ENCODE measurements at places on chromosomes 2 and 18.

- no peak for DNase-seq
These were observed 90.1 kb upstream of the LRP1B start for GRCh38 chr2:142220901-142221300.

- no peak for DNase-seq
These were observed 276.7 kb upstream of the STON1 start for GRCh38 chr2:48253301-48253700.

- no peak for DNase-seq
These were observed 290.3 kb downstream of the C1D start for GRCh38 chr2:67772216-67773170.

DNA sequence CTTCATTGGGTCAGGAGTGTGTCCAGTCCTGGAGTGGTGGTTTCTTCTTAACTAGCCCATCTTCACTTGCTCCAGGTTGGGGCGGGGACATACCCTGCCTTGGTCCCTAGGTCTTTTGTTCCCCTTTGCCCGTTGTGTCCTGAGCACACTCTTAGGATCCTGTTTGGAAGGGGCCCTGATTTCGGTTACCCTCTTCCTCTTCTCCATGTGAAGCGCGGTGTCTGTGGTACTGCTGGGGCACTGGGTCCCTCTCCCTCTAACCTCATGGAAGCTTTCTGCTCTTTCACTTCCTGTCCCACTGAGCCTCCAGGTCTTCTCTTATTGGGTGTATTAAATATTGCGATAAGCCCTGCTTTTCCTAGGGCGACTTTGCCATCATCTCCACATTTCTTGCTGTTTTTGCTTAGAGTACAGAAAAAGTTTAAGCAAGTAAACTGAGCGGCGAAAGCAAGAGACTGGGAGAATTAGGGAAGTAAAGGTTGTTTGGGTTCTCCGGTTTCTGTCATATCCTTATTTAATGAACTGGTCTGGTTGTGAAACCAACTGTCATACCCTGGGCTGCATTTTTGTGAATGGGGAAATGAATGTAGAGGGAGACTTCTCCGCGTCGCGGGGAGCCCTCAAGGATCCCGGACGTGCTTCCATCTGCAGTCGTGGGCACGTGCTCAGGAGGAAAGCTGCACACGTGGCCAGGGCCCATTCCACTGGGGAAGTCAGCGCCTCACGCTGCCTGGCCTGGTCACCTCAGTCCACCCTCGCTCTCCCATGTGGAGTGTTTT, 73.8 kb upstream of the B3GNT7 start:
- no peak for DNase-seq

DNA sequence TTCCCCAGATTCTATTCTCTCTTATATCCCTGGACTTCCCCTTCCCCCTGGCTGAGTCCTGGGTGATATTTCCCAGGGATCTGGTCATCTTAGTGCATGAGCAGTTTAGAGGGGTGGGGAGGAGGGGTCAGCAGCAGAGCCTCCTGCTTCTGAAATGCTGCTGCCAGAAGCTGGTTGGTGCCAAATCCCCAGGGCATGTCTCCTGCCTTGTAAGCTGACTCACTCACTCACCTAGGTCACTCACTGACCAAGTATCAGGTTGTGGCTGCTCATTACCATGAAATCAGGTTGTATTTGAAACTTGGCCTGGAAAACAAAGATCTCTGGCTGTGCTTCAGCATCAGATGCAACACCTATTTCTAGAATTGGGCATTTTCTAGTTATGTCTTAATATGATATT, 14.3 kb downstream of the GPR39 start:
- no peak for DNase-seq

- DNase-seq: no peak
These were observed 37.2 kb downstream of the PTPRM start for GRCh38 chr18:7604361-7604760.

DNA sequence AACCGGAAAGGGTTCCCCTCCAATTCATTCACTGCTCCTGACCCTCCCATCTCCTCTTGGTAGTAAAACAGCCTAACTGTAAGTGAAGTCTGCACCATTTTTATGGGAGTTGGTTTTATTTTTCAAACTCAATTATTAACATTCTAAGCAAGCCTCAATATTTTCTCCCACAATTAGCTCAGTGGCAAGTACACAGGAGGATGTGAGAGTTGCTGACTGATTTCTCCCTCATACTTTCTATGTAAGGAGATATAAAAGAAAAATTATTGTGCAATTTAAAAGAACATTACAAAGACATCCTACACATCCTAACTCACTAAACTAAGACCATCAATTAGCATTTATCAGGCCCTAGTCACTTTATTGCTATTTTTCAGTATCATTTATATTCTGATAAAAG, 73.9 kb downstream of the PIAS2 start:
- no peak for DNase-seq

DNA sequence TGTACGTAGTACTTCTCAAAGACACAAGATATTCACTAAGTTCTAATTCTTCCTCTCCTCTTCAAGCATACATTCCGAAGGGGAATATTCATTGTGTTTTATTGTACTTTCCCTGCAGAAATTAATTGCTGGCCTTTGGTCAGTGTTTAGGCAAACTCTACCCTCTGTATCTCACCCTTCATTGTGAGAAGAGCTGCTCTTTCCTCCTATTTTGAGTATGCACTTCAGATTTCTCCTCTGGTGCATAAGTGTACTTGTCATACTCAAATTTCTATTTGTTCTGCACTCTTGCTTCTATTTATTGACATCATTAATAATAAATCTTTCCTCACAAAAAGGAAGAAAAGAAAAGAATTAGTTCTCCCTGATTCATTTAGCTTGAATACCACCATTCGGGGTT, 485.4 kb upstream of the SLC8A1 start:
- no peak for DNase-seq

DNA sequence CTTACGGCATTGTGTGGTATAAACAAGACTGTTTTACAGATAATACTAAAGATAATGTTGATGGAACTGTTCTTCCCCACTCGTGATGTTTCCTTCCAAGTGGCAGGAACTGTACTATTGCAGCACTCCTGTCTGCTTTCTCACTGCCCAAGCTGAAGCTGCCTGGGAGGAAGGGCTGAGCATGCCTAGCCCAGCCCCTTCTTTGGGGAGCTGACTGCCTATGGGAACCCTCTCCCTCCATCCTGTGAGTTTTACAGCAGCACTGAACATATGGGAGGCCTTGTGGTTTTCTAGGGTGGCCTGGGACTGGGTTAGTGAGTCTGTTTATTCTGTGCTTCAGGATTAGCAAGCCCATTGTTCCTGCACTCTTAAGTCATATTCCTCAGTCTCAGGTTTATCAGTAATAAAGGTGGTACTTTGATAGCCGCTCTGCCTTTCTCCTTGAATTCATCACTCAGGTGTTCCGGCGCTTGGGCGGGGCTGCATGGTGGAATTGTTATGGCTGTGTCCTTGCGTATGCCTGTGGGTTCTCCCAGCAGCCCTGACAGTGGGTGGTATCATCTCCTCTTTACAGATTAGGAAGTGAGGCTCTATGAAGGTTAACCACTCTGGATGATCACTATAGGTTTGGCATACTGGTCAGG, 379.7 kb downstream of the PTPRM start:
- no peak for DNase-seq

- DNase-seq: no peak
These were observed 81.7 kb downstream of the TMEM185B start for GRCh38 chr2:120141300-120142069.

DNA sequence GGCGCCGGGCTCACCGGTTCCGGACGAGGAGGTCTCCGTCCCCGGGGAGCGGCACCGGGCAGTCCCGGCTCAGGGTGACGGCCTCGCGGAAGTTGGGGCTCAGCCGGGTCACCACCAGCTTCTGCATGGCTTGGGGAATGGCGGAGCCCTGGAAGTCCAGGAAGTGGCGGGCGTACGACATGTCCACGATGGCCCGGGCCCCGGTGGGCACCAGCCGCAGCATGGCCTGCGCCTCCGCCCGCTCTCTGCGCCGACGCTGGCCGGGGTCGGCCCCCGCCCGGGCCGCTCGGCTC, 157 bp downstream of the PTGR3 start:
- DNase-seq: no peak

DNA sequence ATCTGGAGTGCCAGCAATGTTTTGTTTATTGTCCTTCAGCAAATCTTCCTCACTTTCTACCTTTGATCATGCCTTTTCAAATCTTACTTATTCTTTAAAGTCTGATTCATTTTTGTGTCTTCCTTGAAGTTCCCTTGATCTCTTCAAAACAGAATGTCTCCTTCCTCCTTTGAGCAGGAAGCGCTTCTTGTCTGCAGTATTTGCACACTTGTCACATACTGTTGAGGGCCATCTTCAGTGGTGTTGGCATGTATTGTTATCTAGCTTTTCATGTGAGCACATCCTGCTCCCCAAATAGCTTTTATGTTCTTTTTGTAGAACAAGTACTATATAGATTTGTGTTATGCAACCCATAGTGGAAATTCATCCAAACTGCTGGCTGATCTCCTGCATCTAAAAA, 5.9 kb upstream of the CERS6 start:
- DNase-seq: no peak

DNA sequence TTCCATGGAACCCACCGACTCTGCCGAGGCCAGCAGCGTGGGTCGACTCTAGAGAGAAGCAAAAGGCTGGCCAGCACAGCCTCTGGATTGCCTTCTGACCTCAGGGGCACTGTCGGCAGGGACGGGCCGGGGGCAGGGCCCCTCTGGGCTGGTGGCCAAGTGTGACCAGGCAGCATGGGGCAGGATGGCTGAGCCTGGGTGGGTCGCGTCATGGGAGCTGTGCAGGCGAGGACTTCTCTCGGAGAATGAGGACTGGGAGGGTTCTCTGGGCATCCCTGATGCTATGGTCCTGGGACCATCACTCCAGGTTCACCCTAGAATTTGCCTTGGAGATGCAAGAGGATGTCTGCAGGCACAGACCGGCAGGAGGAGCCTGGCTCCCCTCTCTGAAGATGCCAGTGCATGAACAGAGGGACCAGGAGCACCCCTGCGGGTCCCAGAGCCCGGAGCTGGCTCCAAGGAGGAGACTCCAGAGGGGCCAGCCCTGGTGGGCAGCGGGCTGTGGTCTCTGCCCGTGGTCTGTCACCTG, 289.2 kb downstream of the NDUFA10 start:
- DNase-seq: no peak

GRCh38 chr2:179584760-179585159, 276.7 kb downstream of the ZNF385B start:
- no peak for DNase-seq

GRCh38 chr2:232908695-232909094, 38.6 kb downstream of the SNORC start:
- no peak for DNase-seq

DNA sequence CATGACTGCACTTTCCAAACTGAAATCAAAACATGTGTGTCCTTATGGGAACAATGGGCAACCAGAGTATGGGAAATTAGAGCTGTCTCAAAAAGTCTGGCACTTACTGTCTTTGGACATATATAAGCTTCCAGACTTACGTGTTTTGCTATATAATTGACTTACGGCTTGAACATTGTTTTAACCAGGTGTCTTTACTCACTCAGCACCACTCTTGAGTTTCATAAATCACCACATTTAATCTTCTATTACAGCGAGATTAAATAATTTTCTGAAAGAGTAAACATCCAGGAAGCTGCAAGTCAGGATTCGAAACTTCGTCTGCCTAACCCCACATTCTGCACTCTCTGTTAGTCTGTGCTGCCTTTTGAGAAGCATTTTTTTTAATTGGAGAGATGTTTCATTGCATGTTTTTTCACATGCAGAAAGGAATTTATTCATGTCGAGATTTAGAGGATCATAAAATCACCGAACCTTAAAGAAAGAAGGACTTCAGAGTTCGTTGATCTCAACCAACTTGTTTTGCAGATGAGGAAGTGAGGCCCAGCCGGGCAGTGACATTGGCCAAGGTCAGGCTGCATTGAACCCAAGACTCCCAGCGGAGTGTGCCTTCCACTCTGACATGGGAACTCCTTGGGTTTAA, 137.3 kb downstream of the SETBP1 start:
- DNase-seq: no peak

DNA sequence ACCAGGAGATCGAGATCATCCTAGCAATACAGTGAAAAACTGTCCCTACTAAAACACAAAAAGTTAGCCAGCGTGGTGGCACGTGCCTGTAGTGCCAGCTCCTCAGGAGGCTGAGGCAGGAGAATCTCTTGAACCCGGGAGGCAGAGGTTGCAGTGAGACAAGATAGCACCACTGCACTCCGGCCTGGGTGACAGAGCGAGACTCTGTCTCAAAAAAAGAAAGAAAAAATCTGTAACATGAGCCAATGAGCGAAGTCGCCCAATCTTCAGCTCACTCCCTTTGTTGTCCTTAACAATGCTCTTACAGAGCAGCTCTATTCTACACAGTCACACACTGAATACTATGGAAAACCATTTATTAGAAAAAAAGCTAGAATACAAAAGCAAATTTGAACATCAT, 22.0 kb downstream of the FAM98A start:
- DNase-seq: no peak

GRCh38 chr2:23828256-23828980, 98.5 kb downstream of the ATAD2B start:
- no peak for DNase-seq

DNA sequence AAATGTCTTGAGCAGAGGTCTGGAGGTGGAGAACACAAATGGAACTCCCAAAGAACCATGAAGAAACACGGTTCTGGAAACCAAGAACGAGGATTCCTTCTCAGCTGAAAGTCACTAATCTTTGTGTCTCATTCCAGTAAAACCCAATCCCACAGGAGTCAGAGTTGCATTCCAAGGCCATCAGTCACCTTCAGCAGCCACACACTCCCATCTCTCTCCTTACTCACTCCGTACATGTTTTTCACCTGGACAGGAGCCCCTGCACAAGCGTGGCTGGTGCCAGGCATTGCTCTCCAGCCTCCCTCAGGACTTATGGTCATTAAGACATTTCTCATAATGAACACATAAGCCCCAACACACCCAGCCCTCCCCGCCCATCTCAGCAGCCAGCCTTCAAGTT, 175.4 kb upstream of the SIX2 start:
- DNase-seq: peak; percentile 22

DNA sequence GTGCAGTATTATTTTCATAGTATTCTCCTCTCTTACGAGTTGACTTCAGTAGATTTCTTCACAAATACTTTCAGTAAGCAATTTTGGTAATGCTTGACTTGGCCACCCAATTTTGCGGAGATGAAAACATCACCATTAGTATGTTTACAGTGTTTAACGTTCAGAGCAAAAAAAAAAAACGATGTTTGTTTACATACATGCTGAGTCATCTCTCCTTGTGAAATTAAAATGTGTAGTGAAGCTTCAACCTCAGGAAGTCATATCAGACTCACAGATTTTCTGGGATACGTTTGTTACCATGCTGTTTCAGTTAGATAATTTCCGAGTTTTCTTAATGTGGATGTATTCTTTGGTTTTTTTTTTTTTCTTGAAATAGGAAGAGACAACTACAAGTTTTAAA, 100.1 kb downstream of the CTNNA2 start:
- no peak for DNase-seq

- DNase-seq: no peak
These were observed 185.7 kb downstream of the SLC8A1 start for GRCh38 chr2:40266201-40266600.

DNA sequence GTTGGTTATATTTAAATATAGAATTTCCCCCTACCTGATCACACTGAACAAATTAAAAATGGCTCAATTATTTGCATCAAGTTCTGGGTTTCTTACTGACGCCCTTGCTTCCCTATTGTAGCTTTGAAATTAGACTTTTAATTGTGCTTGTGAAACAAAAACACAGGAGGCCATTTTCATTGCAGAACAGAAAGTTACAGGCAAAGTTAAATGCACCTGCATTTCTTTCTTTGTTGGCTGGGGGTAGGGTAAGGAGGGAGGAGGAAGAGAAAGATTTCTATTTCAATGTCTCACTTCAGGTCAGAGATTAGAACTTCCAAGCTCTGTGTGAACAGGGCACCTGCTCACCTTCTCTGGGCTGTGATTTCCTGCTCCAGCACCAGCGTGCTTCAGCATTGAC, 199.6 kb downstream of the BCL11A start:
- DNase-seq: no peak

Measured in RKO (cell line).